Naive B cell (primary cell): ENCODE measurements at places on chromosomes 6 and 20. TPM values are rescaled to one million over a fixed set of nuclear protein-coding genes. Genes with fewer than 3 reads are reported as not detected.

Gene USP49
- 1.0 TPM for polyA plus RNA-seq

Gene BMP2
- not detected for polyA plus RNA-seq

Gene AHI1
- 6.1 TPM for polyA plus RNA-seq

GRCh38 chr20:17873410-17874270 is 95.0 kb downstream of the SNX5 start:
- peaks cover 5% of the 10 kb centered on the region for H3K27me3 ChIP-seq
- H3K4me1 ChIP-seq, result peaks cover 68% of the 10 kb centered on the region
- H3K27ac ChIP-seq, result no peak overlapping the region
- no peak overlapping the region for H3K4me3 ChIP-seq

Gene RIPOR2
- polyA plus RNA-seq, result 513 TPM

Gene ID4
- polyA plus RNA-seq, result not detected

DNA sequence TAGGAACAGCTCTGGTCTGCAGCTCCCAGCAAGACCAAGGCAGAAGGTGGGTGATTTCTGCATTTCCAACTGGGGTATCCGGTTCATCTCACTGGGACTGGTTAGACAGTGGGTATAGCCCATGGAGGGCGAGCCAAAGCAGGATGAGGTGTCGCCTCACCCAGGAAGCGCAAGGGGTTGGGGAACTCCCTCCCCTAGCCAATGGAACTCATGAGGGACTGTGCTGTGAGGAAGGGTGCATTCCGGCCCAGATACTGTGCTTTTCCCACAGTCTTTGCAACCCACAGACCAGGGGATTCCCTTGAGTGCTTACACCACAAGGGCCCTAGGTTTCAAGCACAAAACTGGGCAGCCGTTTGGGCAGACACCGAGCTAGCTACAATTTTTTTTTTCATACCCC is 21.8 kb downstream of the HDDC2 start:
- no peak overlapping the region for H3K27ac ChIP-seq
- peaks cover 66% of the 10 kb centered on the region for H3K36me3 ChIP-seq
- no peak overlapping the region for H3K4me3 ChIP-seq
- peaks cover 26% of the 10 kb centered on the region for H3K4me1 ChIP-seq

GRCh38 chr20:59125836-59126235 is 37.8 kb upstream of the ZNF831 start:
- H3K27ac ChIP-seq, result peak overlapping the region; percentile 100
- peaks cover 7% of the 10 kb centered on the region for H3K36me3 ChIP-seq
- DNase-seq, result no peak
- H3K4me1 ChIP-seq, result peaks cover 95% of the 10 kb centered on the region
- H3K4me3 ChIP-seq, result peak overlapping the region; percentile 96
- H3K27me3 ChIP-seq, result no peaks in the 10 kb centered on the region

DNA sequence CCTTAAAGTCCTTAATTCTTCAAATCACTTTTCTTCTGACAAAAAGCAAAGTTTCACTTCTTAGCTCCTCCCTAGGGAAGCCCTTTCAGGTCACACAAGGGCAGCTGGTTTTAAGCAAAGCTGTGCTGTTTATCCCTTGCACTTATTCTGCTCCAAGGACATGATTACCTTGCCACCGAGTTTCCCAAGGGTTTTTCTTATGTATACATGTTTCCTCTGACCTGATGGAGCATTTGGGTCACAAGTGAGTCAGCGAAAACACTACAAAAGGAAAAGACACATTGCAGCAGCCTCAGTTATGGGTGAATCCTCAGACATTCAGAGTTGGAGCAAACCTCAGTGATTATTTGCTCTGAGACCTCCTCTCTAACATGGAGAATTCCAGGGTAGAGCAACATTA is 26.6 kb upstream of the ILRUN start:
- H3K27ac ChIP-seq, result no peak overlapping the region
- no peak overlapping the region for H3K4me3 ChIP-seq
- H3K36me3 ChIP-seq, result no peaks in the 10 kb centered on the region
- H3K27me3 ChIP-seq, result no peaks in the 10 kb centered on the region
- DNase-seq, result no peak

Gene GRM1
- not detected for polyA plus RNA-seq

DNA sequence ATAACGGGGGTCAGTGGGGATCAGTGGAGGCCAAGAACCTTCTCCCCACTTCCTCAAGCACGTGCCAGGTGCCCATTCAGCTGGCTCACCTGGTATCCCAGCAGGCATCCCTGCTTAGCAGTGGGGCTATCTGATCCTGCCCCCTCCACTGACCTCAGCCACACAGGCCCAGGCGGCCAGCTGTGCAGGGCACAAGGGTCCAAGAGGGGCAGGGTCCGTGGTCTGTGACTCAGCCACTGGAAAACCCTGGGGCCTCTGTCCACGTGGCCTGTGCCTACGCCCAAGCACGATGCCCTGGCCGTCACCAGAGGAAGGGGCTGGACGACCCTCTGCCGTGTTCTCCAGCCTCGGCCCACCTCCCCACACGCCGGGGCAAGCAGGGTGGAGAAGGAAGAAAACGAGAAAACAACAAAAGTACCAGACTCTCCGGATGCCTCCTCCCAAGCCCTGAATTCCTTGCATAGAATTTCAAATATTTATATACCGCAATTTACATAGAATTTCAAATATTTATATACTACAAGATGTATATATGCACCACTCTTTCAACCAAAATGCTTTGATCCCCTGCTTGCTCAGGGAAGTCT is 12.1 kb downstream of the PXDC1 start:
- H3K36me3 ChIP-seq, result no peaks in the 10 kb centered on the region
- DNase-seq, result no peak
- H3K4me3 ChIP-seq, result no peak overlapping the region
- peaks cover 8% of the 10 kb centered on the region for H3K4me1 ChIP-seq

- no peaks in the 10 kb centered on the region for H3K36me3 ChIP-seq
- no peak overlapping the region for H3K4me3 ChIP-seq
- H3K4me1 ChIP-seq, result no peaks in the 10 kb centered on the region
- no peaks in the 10 kb centered on the region for H3K27me3 ChIP-seq
Measured at GRCh38 chr6:114033606-114034005, 62.7 kb upstream of the HDAC2 start.

Gene PHACTR3
- not detected for polyA plus RNA-seq

DNA sequence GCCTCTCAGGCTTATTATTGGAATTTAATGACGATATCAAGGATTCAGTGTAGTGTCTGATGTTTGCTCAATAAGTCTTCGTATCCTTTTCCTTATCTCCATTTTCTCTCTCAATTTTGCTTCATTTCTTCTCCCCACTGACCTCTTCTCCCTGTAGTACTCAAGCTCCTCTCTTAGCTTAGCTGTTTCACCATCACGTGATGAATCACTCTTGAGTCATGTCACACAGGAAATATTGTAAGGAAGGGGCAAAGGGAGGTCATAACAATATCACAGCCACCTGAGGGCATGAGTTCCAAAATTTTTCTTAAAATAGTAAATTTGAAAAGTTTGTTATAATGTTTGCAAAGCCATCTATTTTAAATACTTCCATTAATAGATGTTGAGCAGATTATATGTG is 392.2 kb upstream of the MARCKS start:
- no peak for DNase-seq
- no peaks in the 10 kb centered on the region for H3K27me3 ChIP-seq

DNA sequence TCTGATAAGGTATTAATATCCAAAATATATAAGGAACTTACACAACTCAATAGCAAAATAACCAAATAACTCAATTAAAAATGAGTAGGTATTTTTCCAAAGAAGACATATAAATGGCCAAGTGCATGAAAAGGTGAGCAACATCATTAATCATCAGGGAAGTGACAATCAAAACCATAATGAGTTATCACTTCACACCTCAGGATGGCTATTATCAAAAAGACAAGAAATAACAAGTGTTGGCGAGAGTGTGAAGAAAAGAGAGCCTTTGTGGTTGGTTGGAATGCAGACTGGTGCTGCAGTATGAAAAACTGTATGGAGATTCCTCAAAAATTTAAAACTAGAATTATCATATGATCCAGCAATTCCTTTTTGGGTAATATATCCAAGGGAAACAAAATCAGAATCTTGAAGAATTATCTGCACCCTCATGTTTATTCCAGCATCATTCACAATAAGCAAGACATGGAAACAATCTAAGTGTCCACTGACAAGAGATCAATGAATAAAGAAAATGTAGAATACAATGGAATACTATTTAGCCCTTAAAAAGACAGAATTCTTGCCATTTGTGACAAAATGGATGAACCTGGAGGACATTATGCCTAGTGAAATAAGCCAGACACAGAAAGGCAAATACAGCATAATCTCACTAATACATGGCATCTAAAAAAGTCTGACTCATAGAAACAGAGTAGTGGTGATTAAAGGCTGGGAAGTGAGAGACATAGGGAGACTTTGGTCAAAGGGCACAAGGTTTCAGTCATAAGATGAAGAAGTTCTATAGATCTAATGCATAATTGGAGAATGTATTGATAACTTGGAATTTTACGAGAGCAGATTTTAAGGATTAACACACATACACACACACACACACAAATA is 175.6 kb downstream of the FOXA2 start:
- peaks cover 5% of the 10 kb centered on the region for H3K27me3 ChIP-seq
- no peak for DNase-seq
- H3K27ac ChIP-seq, result no peak overlapping the region

Gene ABHD16A
- polyA plus RNA-seq, result 38.2 TPM

DNA sequence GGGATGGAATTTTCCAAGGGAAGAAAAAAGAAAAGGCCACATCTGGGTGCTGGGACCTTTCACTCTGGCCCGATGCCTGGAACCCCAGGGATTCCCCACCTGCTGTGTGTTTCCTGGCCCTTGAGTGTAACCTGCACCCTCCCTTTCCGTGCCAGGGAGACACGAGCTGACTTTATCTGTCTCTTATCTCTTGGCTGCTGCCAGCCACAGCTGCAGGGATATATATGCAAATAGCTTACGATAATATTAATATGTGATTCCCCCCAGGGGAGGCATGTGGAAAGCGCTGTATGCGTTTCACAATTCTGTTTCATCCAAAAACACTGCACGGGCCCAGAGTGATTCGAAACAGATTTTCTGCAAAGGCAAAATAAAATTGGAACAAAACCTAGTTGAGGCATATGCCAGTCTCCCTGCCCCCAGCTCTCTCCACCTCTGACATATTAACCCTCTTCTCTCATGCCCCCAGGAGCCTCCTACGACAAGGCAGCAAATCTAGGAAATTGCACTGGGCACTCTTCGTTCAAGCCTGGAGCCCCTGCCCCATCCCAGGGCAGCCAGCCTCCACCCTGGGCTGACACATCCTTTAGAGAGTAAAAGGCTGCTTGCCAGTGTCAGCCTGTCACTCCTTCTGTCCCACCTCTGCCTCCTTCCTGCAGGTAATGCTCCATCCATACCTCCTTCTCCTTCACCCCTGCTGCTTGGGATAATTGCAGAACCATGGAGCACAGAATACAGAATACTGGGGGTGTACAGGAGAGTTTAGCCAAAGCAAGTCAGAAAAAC is 1.3 kb downstream of the RIPOR3 start:
- H3K4me1 ChIP-seq, result peaks cover 18% of the 10 kb centered on the region
- no peak overlapping the region for H3K4me3 ChIP-seq
- no peak overlapping the region for H3K27ac ChIP-seq
- H3K36me3 ChIP-seq, result no peaks in the 10 kb centered on the region
- peaks cover 44% of the 10 kb centered on the region for H3K27me3 ChIP-seq

Gene GNMT
- polyA plus RNA-seq, result not detected

Gene RHAG
- not detected for polyA plus RNA-seq

Gene GPR6
- not detected for polyA plus RNA-seq

Gene BPIFB1
- polyA plus RNA-seq, result not detected

Gene EBF4
- polyA plus RNA-seq, result not detected

DNA sequence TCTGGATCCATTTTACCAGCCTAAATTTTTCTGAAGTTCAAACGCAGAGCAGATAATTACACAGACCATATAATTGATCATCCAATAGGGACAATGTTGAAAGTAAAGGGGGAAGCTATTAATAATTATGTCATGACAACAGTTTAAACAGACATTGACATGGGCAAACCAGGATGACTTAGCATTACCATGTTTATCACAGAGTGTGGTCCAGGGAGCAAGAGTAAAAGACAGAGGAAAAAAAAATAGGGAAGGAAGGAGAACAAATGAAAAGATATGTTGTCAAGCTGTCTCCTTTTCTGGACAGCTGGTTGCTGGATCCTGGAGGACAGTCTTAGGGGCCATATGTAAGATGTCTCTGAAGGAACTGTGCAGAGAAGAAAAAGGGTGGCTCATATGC is 69.4 kb upstream of the FBXL4 start:
- no peaks in the 10 kb centered on the region for H3K4me1 ChIP-seq
- H3K27me3 ChIP-seq, result peaks cover 10% of the 10 kb centered on the region
- no peak overlapping the region for H3K27ac ChIP-seq
- no peak overlapping the region for H3K4me3 ChIP-seq

GRCh38 chr6:150032598-150032997 is 7.3 kb upstream of the RAET1L start:
- H3K36me3 ChIP-seq, result peaks cover 7% of the 10 kb centered on the region
- H3K4me1 ChIP-seq, result peaks cover 40% of the 10 kb centered on the region
- H3K27me3 ChIP-seq, result peaks cover 60% of the 10 kb centered on the region
- no peak overlapping the region for H3K27ac ChIP-seq
- no peak for DNase-seq

DNA sequence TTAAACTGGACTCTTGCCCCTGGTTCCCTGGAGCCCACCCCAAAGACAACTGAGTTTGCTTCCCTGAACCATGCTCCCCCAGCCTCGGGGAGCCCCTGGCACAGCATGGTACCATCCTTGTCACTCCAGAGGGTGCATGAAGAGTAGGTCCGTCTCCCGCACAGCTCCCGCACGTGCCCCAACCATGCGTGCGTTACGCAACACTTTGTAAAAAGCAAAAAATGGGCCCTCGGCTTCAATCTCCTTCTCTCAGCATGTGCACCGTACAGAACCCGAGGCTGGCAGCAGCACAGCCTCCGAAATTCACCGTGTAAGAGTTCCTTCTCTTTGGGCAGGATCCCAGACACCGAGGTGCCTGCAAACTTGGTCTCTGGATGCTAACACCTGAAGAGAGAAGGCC is 5.6 kb downstream of the PMEPA1 start:
- H3K4me3 ChIP-seq, result peak overlapping the region; percentile 70
- peak overlapping the region; percentile 98 for H3K27ac ChIP-seq
- peaks cover 7% of the 10 kb centered on the region for H3K36me3 ChIP-seq
- H3K4me1 ChIP-seq, result peaks cover 97% of the 10 kb centered on the region
- no peaks in the 10 kb centered on the region for H3K27me3 ChIP-seq

- no peak for DNase-seq
- H3K4me3 ChIP-seq, result no peak overlapping the region
- H3K36me3 ChIP-seq, result peaks cover 30% of the 10 kb centered on the region
- peaks cover 57% of the 10 kb centered on the region for H3K4me1 ChIP-seq
- no peaks in the 10 kb centered on the region for H3K27me3 ChIP-seq
Measured at GRCh38 chr6:21208796-21209186, 384.8 kb upstream of the SOX4 start.

GRCh38 chr6:36924778-36925374 is 29.7 kb upstream of the PI16 start:
- H3K36me3 ChIP-seq, result peaks cover 8% of the 10 kb centered on the region
- H3K27ac ChIP-seq, result no peak overlapping the region
- no peaks in the 10 kb centered on the region for H3K27me3 ChIP-seq
- H3K4me1 ChIP-seq, result peaks cover 8% of the 10 kb centered on the region
- DNase-seq, result no peak

- no peak overlapping the region for H3K27ac ChIP-seq
- peaks cover 3% of the 10 kb centered on the region for H3K36me3 ChIP-seq
- no peak for DNase-seq
- H3K4me3 ChIP-seq, result no peak overlapping the region
Measured at GRCh38 chr6:69232496-69232895, 564.3 kb downstream of the LMBRD1 start.
